ENCODE measurements at places on chromosomes 12 and 14.
A peak's percentile ranks its signal among the peaks of the same experiment; 100 is the strongest.

DNA sequence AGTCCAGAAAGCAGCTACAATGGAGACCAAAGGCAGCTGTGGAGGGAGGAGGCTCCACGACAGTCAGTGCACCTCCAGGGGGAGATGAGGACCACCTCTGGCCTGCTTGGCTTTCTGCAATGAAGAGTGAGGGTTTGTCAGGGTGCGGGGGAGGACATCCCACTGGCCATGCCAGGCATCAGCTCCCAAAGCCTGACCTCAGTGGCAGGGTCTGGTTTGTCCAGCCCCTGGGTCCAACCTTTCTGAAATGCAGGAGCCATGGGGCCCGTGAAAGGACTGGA is 35.2 kb downstream of the SLC6A12 start:
- no peak for DNase-seq

DNA sequence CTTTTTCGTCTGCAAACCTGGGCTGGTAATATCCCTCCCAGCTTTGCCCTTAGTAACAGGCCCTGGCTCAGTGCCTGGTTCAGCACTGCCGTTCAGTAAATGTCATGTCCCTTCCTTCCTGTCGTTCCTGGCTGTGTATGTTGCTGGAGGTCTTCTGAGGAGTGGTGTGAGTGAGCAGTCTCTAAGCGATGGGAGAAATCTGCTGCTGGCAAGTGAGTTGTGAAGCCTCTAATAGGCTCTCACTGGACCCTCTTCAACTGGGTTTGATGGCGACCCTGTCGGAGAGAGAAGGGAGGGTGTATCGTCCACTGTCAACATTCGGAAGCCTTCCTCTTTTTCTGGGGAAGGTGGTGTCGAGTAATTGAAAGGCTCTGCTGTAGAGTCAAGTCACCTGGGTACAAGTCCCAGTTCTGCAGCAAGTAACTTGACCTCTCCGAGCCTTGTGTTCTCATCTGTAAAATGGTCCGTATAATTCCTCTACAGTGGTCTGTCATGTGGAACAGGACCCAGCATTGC is 62.8 kb downstream of the HRK start:
- DNase-seq: peak; percentile 20

GRCh38 chr12:89621521-89621920 is 87.1 kb downstream of the ATP2B1 start:
- DNase-seq: no peak

DNA sequence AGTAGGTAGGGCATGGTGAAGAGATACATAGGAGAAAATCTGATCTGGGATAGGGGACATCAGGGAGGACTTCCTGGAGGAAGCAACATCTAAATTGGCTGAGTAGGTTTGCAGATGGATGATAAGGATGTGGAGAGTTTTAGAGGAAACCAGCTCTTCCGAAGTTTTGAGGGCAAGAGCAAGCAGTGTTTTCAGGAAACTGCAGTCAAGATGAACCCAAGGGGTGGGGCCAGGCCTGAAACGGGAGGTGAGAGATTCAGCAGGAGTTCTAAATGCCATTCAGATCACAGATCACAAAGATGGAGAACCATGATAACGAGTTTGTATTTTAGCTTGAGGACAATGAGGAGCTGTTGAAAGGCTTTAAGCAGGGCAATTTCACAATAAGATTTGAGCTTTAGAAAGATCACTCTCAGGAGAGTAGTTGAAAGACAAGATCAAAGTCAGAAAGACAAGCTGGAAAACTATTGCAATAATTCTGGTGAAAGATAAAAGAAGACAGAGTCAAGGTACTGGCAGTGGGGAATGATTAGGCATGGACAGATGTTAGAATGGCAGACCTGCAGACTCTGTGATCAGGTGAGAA is 70.1 kb upstream of the PLXNC1 start:
- DNase-seq: no peak

GRCh38 chr12:65492998-65493912 is 214.8 kb downstream of the MSRB3 start:
- no peak for DNase-seq

DNA sequence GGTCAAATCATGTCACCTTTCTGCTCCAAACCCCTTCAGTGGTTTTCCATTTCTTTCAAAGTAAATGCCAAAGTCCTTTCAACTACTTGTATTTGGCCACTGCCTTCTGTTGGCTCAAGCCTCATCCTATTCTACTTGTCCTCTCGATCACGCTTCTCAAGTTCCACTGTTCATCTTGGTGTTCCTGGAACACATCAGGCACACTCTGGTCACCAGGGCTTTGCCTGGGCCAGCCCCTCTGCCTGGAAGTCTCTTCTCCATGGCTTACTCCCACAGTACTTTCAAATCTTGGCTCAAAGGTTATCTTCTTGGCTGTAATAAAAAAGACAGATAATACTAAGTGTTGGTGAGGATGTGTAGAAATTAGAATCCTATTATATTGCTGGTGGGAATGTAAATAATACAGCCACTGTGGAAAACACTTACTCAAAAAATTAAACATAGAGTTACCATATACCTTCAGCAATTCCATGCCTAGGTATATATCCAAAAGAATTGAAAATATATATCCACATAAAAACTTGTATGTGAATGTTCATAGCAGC is 17.3 kb upstream of the PPFIBP1 start:
- DNase-seq: no peak

DNA sequence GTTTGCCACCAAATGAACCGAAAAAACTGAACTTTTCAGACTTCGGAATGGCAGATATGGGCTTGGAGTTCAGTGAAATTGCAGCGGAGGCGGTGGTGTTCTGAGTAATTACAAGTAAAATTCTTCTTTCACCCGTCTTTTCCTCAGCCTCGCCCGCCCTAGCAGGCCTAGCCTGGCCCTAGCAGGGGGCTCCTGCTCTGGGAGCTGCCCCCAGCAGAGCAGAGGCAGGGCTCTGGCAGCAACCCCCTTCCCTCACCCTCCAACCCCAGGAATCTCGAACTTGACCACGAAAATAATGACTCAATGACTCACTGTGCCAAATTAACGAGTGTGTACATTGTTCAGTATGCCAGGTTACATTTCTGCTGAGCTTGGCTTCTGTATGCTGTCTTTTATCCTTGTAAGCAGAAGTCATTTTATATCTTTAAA is 1.1 kb downstream of the PAPLN start:
- no peak for DNase-seq

DNA sequence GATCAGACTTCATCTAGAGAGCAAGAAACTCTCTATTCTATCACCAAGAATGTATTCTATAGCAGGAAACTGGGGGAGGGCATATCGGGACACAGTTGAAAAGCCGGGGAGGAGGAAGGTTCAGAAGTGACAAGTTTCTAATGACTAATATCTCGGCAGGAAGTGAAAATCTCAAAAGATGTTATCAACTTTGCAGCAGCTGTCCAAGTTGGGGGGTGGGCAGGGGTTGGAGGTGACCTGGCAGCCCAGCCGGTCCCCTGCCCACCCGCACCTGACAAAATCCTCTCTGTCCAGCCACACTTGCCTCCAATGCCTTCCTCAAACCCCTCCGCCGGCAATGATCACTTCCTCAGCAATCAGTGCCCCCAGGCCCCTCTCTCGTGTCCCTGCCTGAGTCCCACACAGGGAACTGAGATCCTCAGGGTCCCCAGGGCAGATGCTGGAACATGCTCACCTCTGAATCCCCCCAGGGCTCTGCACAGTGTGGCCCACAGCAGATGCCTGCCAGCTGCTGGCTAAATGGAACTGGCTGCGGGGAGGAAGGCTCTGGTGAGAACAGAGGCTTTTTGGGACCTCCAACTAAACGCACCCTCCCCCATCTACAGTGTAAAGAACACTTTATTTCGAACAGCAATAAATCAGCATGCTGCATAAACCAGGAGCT is 43.9 kb downstream of the CCDC88C start:
- DNase-seq: no peak

DNA sequence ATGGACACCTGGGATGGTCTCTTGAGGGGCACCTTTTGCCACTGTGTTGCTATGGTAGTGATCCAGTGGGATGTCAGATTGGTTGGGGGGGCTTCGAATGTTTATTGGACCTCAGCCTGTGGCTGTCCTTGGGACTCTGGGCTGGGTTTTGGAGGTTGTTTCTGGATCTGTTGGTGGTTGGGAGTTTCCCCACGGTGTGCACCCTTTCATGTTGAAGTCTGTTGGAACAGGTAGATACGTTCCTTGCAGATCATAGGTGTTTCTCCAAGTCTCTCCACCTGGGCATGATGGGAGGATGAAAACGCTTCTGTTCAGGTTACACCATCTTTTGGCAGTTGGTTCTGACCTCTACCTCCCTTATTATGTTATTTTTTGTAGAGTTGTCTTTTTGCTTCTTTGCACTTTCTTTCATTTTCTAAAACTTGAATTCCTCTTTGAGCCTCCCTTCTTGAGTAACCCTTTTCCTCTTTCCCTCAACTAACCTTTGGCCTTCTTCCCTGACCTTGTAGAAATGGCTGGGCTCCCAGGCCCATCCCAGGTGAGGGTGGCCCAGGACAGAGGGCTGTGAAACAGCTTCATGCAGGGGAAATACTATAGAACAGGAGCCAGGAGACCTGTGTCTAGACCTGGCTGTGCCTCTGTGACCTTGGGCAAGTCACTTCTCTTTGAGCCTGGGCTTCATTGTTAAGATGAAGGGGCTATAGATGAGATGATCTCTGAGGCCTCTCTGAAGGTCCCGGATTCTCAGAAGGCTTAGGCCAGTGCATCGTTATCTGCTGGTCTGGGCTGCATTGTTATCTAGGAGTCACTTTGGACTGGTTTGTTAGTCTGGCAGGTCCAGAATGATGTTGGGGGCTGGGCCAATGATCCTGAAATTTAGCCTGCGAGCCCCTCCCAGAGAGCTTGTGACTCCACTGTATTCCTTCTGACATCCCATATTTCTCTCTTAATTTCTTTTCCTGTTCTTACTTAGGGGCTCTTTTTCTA is 2.0 kb downstream of the ATN1 start:
- no peak for DNase-seq
